Smooth muscle cell of the brain vasculature (primary cell): ENCODE measurements at places on chromosomes 5 and 9.

DNA sequence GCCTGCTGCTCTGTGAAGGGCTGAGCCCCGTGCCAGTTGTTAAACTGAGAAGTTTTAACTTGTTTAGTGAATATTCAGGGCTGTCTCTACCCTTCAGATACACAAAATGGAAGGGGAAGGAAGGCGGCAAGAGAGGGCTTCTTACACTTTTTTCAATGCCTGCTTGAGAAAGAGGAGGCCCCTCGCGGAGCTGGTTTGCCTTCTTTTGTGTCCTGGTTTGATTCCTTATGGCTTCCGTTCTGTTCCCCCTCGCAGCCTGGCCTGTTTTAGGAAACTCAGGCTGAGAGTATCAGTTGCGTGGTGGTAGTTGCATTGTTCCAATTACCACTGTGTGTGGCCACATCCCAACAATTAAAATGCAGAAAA is 1.0 kb downstream of the FAM53C start:
- no peak for DNase-seq

GRCh38 chr5:52580921-52581320 is 206.8 kb upstream of the ITGA1 start:
- peak; percentile 47 for DNase-seq

DNA sequence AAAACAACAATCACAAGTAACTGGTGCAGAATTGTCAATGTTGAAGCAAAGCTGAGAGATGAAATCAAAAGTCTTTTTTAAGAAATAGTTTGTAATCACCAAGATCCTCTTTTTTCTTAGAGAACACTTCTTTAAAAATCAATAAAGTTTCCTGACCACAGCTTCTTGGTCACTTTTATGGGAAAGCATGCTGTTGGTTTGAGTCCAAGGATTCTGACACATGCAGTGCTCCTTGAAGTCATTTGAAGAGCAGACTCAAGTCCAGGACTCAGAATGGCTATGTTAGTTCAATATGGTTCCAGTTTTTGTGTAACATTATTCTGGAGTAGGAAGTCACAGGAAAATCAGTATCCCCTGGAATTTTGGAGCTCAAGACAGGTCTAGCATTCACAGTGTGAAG is 480.6 kb downstream of the NR2F1-AS1 start:
- no peak for DNase-seq

DNA sequence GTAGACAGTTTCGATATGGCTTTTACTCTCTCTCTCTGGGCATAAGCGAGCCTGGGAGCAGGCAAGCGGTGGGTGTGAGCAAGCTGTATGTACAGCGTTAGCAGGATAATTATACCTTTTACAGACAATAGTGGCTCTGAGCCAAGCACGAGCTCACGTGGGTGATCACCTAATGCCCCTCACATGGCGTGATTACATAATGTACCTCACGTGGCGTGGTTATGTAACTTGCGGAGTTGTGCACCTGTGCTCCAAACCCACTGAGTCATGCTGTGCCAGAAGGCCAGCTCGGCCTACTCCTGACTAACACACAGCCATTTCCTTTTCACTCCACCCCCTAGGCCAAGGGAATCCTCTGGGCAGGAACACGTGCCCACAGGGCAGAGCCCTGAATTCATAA is 797.2 kb downstream of the EFNA5 start:
- no peak for DNase-seq

- DNase-seq: no peak
Observed at GRCh38 chr5:16616536-16617273, at the start of gene RETREG1. Gene RETREG1 (minus strand): TSS chr5:16616997. CDS start chr5:16616971, 26 bp downstream.

GRCh38 chr5:103829585-103829984 is 267.0 kb upstream of the NUDT12 start:
- no peak for DNase-seq
